Testis (tissue), 5 donors: ENCODE measurements at places on chromosomes 7 and 10.

GRCh38 chr7:36691983-36692382, 32.3 kb downstream of the AOAH start:
- no peak for DNase-seq

- DNase-seq = no peak
Measured at GRCh38 chr10:29158066-29158465, 130.8 kb upstream of the LYZL1 start.

DNA sequence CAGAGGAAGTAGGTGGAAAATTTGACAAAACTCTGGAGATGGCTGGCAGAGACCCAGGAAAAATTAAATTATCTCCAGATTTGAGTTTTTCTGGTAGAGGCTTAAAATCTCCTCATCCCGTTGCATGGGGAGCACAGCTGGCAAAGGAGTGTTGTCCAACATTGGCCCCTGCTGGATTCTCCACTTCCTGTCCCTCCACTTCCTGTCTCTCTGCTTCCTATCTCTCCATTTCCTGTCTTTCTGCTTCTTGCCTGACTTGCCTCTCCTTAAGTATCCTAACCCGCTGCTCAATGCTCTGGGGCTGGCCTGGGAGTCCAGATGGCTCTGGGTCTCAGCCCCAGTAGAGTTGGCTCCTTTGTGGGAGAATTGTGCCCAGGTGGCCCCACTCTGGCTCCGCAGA, 65.8 kb upstream of the EMX2 start:
- DNase-seq = no peak

DNA sequence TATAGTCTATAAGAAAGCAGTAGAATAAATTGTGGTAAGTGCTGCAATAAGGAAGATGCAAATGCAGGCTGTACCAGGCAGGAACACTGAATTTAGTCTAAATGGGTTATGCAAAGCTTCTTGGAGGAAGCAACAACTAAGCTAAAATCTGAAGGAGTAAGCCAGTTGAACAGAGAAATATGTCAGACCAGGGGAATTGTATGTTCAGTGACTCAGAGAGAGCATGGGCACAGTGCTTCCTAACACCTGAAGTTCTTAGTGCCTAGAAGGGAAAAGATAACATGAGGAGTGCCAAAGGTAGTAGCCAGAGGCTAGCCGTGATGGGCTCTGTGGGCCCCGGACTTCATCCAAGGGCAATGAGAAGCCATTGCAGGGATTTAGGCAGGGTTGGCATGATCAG, 204.1 kb upstream of the KMT2E start:
- DNase-seq = no peak

- DNase-seq = no peak
Measured at GRCh38 chr10:90992462-90992861, 71.6 kb upstream of the ANKRD1 start.

DNA sequence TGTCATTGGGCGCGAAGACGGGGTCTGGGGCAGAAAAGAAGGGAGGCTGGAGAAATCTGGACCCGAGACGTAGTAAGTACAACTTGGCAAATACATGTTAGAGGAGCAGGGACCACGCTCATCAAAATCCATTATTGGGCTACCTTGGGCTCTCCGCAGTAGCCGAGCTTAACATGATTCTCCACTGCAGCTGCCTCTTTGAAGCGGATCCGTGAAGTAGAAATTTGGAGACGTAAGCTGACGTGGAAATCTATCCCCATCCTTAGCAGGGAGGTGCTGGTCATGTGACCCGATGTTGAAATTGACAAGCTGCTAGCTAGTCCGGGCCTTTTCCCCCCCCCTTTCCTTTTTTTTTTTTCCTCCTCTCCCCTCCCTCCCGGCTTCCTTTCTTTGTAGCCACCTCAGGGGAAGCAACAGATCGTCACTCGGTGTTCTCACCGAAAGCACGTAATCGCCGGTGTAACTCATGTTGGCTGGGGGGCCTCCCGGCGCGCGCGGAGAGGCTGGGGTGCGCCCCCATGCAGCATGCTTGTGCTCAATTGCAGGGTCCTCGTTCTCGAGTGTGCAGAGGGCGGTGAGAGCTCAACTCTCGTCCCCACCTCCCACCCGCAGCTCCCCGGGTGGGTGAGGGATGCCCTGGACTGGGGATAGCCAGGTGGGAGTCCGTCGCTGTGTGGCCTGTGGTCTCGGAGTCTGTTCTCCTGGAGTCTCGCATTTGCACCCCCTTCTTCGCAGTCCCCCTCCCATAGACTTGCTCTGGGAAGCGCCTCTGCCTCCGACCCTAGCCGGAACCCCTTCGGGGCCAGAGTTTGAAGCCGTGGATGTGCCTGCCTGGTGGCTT, at the start of gene HOXA11:
HOXA11 (minus strand) TSS at position 220 of the 841 bp plus-strand sequence; CDS start at position 132, 88 bp downstream.
- DNase-seq = peak; percentile 13

DNA sequence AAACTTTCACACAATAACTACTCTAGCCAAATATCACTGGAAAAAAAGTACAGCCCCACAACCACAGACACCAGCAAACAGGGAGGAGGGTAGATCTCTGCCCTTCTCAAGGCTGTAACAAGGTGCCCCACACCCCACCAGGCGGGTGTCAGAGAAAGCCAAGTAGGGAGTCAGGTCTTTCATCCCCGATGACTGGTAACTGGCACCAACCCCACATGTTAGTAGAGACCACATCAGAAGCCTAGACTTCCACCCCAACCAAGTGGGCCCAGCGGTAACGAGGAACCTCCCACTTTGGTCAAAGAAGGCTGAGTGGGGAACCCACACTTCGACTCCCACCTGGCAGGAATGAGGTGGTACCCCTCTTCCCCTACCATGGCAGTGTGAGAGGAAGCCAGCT, 16.4 kb upstream of the RUFY2 start:
- no peak for DNase-seq

DNA sequence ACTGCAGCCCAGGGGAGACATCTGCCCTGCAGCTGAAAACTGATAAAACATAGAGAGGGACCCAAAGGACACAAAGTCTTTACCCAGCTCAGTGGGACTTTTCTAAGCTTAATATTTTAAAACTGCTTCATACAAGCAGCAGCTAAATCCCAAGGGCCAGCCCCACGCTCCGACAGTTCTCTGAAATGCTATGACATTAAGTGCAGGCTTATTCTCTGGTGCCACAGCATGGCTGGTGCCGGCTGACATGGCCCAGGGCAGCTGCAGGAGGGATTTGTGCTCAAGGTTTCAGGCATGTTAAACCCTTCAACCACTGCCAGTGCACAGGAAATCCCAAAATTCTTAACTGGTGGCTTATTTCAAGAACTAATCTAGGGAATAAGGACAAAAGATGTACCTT, 170.9 kb downstream of the PARD3 start:
- DNase-seq = no peak
